Bronchial epithelial cell (primary cell): ENCODE measurements at places on chromosomes 12 and 14. TPM values are rescaled to one million over a fixed set of nuclear protein-coding genes. Genes with fewer than 3 reads are reported as not detected.
A peak's percentile ranks its signal among the peaks of the same experiment; 100 is the strongest.

The SRRM4 gene
- not detected in 2 replicates for total RNA-seq

The SDS gene
- not detected in 2 replicates for total RNA-seq

- DNase-seq = no peak
Observed at GRCh38 chr14:98743536-98743935, 528.5 kb downstream of the BCL11B start.

DNA sequence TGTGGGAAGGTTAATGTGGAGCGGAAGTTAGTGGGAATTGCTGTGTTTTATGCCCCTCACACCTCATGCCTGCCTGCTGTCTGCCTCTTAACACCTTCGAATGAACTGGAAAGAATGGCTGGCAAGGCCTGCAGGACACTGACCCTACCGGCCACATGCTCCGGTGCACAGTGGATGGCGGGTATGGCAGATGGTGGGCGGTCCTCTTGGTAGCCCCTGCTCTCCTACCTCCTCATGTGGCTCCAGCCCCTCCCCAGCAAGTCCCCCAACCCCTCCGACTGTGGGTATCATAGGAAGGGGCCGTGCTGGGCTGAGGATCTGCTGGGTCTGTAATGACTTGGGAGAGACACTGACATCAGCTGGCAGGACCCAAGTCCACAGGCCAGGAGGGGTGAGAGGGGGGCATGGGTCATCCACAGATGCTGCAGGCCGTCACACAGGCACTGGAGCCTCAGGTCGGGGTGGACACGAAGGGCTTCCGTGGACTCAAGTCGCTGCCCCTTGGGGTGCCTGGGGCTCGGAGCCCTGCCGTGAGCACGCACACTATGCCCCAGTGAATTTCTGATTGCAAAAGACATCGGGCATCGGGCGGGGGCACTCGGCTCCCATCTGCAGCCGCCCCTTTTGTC is 77.4 kb downstream of the KIF26A start:
- no peak for DNase-seq

- no peak for DNase-seq
Observed at GRCh38 chr12:109310247-109311125, 1.4 kb upstream of the FOXN4 start.

GRCh38 chr14:21039585-21040369 is 2.4 kb upstream of the RNASE7 start:
- DNase-seq = peak; percentile 72
